ENCODE measurements at places on chromosomes 2 and 18.

- no peak for DNase-seq
These were observed 110.2 kb downstream of the ABCA12 start for GRCh38 chr2:215028231-215028630.

DNA sequence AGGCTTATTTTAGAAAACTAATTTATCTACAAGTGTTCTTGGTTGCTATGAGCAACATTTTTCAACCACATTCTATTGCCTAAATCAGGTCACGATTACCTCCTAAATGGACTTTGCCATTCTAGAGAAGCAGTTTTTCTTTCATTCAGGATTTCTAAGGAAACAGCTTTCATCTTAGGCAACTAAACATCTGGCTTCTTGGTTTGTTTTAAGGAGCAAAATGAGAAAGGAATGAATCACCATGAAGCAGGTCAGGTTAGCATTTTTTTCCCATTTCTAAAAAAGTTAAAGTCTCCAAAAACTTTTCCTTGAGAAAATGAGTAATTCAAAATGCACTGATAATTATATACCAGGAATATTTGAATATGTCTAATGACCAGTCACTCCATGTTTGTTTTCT is 114.8 kb downstream of the GAREM1 start:
- DNase-seq = no peak

DNA sequence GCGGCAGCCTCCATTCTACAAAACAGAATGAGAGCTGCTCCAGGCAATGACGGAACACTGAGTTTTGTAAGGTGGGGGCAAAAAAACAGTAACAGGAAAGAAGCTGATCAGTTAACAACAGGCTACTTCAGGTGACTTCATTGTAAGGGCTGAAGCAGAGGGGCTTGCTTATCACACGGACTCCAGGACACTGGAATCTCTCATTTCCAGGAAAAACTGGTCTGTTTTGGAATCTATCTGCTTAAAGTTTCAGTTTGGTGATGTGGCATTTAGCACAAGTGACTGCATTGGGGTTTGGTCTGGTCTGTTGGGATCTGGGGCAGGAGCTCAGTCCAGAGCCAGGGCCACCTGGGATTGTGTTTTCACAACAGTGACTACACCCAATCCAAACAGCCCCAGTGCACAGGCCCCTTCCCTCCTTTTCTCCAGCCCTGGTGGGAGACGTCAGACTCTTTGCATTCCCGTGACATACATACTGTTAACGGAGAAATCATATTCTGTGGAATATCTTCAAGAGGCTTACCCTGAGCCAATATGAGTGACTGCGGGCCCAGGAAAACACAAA is 14.1 kb downstream of the AMER3 start:
- no peak for DNase-seq

- DNase-seq = peak; percentile 11
These were observed 123.8 kb upstream of the DLX2 start for GRCh38 chr2:172226244-172227061.

DNA sequence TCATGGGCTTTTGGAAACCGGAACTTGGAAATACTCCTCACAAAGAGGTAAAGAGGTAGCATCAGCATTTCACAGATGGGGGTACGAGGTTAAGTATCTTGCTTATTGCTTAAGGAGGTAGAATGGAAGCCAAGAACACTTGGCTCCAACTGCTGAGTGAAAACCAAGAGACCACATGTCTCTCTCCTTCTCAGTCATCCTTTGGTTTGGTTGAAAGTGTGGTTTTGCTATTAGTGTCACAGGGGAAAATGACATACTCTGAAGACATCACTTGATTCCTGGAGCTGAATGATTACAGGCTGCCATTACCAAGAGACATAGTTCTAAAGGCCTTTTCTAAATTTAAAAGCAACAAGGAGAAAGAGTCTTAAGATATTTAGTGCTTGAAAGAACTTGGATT is 41.5 kb downstream of the ANTXR1 start:
- DNase-seq = no peak

- DNase-seq = no peak
These were observed 331.5 kb downstream of the HRH4 start for GRCh38 chr18:24791751-24792545.

GRCh38 chr2:96271995-96272394 is 6.0 kb downstream of the CIAO1 start:
- DNase-seq = no peak

- no peak for DNase-seq
These were observed 549.5 kb upstream of the ID2 start for GRCh38 chr2:8132351-8132831.

DNA sequence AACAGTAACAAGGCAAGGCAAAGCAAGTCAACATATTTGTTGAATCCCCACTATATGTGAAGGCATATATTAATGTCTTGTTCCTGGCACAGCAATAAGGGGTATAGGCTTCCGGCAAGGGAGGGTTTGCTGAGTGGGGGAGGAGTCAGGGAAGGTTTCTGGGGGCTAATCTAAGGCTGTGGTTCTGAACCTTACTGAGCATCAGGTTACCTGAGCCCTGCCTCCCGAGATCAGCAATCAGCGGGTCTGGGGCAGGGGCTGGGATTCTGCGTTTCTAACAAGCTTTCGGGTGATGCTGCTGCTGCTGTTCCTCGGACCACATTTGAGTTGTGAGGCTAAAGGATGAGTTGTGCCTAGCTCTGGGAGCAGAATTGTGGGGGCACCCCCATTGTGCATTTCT is 401.7 kb upstream of the SPRED2 start:
- DNase-seq = no peak

GRCh38 chr18:26021061-26021754 is 69.2 kb downstream of the SS18 start:
- DNase-seq = no peak

GRCh38 chr2:98474979-98475632 is 30.4 kb downstream of the INPP4A start:
- no peak for DNase-seq

- DNase-seq = no peak
These were observed 144.9 kb downstream of the TNS1 start for GRCh38 chr2:217857624-217858506.

GRCh38 chr2:102520009-102520408 is 47.0 kb downstream of the SLC9A4 start:
- DNase-seq = no peak

DNA sequence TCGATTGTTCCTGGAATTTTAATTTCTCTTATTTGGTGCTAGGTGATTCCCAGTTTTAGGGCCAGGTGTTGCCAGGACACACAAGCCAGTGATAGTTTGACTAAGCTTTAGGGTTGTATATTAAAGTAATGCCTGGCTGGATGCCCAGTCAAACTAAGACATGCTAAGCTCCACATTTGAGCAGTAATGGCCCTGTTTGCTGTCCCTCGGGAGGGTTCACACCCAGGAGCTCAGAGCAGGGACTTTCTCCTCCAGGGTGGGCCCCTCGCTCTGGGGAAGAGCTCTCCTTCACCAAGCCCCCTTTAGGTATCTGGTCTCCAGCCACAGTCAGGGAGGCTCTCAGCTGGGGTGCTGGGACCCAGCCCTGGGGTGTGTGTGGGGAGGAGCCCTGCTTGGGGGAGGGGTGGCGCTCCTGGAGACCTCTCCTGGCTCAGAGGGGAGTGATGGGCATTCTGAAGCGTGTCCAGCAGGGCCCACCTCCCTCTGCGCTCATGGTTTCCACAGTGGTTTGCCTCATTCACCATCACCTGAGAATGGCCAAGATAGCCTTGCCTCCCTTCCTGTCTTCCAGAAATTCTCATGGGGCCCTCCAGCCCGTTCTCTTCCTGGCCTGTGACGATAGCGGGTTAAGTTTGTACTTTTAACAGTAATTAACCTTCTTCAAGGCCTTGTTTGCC is 31.7 kb downstream of the INPP4A start:
- DNase-seq = no peak

DNA sequence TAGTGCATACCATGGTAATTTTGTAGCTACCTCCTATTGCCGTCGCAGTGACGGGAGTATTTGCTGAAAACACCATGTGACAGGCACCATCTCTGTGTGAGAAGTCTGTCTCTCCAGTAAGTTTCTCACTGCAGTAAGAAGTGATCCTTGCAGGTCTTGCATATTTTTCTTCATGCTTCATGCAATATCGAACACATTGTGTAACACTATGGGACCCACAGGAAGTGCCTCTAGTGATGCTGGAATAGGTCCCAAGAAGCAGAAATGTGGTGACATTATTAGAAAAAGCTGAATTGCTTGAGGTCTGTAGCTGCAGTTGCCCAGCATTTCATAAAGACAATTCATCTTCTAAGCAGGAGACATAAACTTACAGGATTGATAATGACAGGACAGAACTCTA is 167.6 kb downstream of the DCDC2C start:
- DNase-seq = no peak

DNA sequence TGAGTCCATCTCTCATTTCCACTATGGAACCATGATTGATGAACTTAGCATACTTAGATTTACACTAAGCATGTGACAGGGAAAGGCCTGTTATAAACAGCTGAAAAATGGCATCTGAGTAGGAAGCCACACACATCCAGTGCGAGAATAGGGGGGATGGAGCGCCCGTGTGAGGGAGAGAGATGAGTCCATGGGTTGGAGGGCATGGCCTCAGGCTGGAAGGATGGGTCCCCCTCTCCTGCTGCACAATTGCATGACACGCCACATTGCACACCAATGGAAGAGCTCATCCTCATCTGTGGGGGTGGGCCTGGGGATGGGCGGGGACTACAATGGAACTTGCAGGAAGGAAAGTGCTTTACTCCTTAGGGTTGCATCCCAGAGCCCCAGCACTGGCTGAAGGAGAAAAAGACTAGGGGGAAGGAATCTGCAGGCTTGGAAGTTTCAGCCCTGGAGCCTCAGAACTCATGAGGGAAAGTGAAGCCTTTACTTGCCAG is 46.4 kb upstream of the CXCR4 start:
- no peak for DNase-seq

DNA sequence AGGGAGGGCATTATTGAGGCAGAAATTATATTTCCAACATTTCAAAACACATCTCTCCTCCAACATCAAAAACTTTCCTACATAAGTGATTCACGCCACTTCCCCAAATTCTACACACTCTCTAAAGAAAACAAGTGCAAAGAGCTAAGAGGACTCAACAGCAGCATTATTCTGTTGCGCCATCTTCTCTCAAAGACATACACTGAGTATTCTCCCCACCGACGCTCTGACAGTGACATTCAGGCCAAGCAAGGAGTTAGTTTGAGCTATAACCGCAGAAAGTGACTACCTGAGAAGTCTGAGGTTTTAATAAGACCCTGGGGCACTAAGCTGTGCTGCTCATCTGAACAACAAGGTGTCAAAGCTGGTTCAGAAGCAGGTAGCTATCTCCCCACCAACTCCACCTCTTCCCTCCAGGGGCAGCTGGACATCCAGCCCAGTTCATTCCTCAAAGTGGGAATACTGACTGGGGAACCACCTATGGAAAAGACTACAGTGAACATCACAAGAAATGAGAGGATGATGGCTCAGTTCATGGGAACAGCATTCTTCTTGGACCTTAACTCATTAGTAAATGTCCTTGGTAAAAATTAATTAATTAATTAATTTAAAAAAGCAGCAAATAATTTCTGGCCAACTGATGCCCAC is 309.5 kb upstream of the CCDC68 start:
- no peak for DNase-seq

DNA sequence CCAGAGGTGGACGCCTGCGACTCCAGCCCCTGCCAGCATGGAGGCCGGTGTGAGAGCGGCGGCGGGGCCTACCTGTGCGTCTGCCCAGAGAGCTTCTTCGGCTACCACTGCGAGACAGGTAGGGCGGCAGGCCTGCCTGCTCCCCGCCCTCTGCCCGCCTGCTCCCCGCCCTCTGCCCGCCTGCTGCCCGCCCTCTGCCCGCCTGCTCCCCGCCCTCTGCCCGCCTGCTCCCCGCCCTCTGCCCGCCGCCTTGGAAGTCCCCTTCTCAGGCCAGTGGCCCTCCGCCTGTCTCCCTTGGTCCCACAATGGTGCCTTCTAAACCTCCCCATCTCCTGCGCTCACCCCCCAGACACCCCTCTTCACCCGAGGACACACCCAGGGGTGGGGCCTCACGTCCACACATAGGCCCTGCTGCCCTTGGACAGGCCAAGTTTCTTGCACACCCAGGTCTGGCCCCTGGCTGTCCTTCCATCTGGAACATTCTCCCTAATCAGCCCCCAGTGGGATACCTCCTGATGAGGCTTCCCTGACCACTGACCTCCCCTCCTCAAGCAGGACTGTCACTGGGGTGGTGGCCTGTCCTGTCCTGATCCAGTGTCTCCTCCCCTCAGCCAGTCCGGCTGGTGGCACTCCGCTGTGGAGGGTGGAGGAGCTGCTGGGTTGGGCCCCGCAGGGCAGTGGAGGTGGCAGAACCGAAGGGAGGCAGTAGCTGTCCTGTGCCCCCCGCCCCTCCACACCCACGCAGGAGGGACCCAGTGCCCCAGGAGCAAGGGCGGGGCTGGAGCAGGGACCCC is 37.9 kb downstream of the MTERF4 start:
- peak; percentile 24 for DNase-seq

- no peak for DNase-seq
These were observed 3.9 kb upstream of the SP5 start for GRCh38 chr2:170711196-170711773.

- DNase-seq = no peak
These were observed 122.8 kb upstream of the HS6ST1 start for GRCh38 chr2:128441341-128442052.

DNA sequence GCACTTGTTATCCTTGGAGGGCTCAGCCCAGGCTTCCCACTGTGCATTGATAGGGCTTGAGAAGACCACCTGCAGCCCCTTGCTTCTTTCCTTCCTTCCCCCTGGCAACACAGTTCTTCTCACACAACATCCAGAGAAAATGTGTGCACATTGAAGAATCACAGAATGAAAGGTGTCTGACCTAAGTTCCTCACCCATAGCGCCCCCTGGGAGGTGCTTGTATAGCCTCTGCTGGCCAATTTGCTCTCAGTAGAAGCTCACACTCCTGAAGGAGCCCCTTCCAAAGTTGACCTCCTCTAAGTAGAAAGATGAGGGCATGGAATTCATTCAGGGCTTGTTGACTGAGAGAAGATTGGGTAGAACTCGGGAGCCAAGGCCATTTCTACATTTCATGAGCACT is 758.4 kb upstream of the KLHL29 start:
- no peak for DNase-seq

GRCh38 chr2:75276093-75277029 is 77.0 kb upstream of the TACR1 start:
- no peak for DNase-seq

DNA sequence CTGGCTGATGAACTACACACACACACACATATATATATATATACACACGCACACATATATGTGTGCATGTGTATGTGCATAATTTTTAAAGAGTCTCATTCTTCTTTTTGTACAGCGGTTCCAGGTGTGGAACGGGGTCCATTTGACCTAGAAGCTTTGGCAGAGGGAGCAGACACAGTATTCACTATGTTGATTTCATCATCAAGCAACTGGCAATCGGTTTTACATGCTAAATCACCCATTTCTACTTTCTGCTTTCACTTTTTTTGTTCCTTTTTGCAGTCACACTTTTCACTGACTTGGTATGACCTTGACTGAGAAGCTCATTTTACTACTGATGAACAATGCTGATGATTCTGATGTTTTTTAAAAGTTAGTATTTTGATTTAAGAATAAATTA is 63.0 kb upstream of the PGAP1 start:
- no peak for DNase-seq

- DNase-seq = no peak
These were observed 159.4 kb downstream of the ASB1 start for GRCh38 chr2:238585836-238586821.

- no peak for DNase-seq
These were observed 131.9 kb upstream of the SPATS2L start for GRCh38 chr2:200174433-200175216.

- no peak for DNase-seq
These were observed 56.8 kb upstream of the PMAIP1 start for GRCh38 chr18:59842947-59843346.

All from effector memory CD8-positive, alpha-beta T cell (primary cell).